ENCODE measurements at places on chromosomes 7 and 10.

GRCh38 chr7:155643804-155644177, 670 bp upstream of the RBM33 start:
- DNase-seq, result no peak

DNA sequence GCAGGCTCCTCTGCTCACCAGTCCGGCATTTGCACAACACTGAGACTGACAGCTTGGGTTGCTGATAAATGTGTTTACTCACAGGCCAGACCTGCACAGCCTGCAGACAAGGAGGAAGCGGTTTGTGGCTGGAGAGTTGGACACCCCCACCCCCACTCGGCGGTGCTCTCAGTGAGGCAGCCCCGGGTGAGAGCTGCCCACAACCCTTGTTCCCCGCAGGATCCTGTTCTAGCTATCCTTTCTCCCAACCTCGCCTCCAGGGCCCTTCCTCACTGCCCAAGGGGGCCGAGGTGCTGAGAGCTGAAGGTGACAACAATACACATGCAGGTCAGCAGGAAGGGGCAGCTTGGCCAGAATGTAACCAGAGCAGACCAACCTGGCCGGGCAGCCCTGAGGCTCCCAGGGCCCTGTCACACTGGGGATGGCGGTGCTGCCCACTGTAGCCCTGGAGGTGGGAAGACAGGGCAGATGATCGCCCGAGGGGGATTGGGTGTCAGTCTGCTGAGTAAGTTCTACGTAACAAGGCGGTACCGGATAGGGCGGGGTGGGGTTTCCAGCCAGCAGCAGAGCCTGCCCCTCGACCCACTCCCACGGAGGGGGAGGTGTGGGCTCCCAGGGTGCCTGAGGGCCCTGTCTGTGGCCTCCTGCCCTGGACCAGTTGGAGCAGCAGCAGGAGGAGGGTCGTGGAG, 2.1 kb upstream of the ADAM8 start:
- no peak for DNase-seq

DNA sequence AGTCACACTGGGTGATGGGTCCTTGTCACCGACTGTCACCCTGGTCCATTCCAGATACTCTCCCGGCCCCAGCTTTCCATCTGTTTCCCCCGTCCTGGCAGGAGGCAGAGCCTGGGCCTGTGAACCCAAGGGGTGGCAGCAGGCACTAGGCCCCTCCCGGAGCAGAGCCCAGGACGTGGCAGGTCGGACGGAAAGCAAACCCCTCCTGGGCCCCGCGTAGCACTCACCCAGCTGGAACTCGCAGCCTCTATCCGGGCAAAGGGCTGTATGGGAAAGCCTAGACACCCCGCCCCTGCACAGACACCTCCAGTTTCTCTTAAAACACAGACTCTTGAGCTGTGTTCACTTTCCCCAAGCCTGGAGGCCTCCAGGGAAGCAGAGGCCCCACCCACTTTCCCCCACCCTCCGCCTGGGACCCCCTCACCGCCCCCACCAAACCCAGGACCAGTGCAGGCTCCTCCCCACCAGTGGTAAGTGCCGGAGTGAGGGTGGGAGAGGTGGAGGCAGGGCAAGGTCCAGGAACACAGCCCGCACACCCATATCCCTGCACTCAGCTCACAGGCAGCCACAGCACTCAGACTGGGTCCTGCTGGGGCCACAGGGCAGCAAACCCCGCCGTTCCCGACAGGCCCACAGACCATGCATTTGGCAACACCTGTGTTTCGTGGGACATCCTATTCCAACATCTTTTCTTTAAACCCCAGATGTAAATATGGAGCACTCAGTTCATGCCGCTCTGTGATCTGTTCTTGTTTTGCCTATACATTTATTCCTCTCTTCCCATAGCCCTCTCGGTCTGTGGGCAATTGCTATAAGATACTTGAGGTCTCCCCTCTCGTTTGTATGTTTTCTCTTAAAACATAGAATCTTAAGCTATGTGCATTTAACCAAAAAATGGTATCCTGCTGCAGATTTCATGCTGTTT, 98.2 kb upstream of the PDGFA start:
- no peak for DNase-seq

GRCh38 chr10:125788156-125789034, 12.8 kb upstream of the MMP21 start:
- no peak for DNase-seq

DNA sequence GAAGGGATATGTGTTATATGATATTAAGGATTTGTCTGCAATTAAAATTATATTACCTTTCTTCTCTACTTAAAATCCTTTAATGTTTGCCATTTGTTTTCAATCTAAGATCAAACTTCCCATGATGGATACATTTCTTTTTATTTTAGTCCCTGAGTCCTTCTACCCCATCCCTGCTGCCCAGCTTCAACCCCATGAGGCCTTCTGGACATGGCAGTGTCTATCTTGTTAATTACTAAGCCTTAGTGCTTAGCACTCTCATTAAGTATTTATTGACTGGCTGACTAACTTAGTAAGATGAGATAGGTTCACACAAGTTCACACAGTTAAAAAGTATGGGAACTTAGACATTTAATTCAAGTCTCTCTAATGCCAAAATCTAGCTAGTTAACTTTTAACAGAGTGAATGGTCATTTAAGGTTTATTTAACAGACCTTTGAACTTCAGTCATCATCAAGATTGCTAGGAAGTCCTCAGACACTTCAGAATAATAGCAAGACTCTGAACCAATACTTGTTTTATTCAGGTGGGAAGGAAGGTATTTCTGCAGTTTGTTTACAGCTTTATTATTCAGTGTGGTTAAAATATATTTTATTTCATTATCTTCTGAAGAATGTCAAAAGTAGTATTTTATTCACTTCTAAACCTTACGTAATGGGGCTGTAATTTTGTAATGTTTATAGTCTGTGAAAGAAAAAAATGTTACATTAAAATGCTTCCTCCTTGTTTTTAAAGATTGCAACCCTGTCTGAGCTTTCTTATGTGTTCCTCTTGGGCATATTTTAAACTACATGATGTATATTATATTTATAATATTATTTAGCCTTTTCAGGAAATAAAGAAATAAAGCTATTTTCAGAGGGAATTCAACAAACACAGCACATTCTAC, 848.9 kb downstream of the REEP3 start:
- no peak for DNase-seq

DNA sequence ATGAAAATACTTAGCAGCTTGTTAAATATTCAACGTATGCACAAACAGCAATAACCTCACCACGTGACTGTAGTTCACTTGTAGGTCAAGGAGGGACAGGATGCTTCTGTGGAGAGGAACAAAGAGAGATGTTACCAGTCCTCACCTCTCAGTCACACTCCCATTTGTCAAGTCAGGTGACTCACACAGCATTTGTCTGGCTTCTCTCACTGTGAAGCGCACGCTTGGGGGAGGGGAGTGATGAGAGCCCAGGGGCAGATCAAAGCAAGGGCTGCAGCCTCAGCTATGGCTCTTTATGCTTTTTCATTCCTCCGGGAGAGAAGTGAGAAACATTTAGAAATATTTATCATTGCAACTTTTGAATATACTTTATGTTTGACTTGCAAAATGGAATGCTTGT, 2.9 kb upstream of the RBM20 start:
- DNase-seq, result no peak

GRCh38 chr7:25009257-25009656, 29.3 kb upstream of the OSBPL3 start:
- no peak for DNase-seq

- DNase-seq, result no peak
Observed at GRCh38 chr7:29119538-29119937, 26.8 kb downstream of the CPVL start.

GRCh38 chr7:112881-113280, 79.5 kb upstream of the FAM20C start:
- DNase-seq, result no peak

- no peak for DNase-seq
Observed at GRCh38 chr10:1058017-1058416, 1.8 kb downstream of the WDR37 start.

DNA sequence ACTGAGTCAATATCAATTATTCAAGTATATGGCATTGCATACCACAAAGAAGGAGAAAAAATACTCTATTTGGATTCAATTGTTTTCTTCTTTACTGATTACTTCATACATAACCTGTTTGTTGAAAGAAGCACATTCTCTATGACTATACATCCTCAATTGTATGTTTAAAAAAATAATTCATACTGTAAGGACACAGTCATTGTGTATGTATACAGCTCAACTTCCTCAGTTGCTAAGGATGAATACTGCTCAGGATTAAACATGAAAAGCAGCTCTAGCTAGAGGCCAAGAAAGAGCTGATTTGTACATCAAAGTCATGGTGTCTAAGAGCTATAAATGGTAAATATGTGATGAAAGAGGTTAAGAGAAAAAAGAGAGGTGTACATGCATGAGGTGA, 15.8 kb upstream of the BPGM start:
- no peak for DNase-seq

GRCh38 chr10:7846591-7846990, 28.3 kb downstream of the TAF3 start:
- DNase-seq, result no peak

DNA sequence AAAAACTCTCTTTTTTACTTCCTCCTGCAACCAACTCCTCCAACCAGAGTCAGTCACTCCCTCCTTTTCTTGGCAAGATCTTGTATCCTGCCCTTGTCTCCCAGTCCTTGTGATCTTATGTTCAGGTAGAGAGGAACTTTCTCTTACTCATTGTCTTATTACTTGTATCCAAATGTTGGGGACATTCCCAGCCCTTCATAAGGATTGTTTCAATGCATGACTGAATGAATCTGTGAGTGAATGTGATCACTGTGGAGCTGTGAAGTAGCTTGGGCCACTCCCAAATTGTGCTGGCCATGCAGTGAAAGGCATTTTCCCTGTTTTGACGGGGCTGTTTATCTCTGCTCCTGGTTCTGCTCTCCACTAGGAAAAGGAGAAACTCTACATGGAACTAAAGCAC, 93.7 kb downstream of the CFAP58 start:
- no peak for DNase-seq

- no peak for DNase-seq
Observed at GRCh38 chr10:93718937-93719725, 16.7 kb upstream of the FRA10AC1 start.

DNA sequence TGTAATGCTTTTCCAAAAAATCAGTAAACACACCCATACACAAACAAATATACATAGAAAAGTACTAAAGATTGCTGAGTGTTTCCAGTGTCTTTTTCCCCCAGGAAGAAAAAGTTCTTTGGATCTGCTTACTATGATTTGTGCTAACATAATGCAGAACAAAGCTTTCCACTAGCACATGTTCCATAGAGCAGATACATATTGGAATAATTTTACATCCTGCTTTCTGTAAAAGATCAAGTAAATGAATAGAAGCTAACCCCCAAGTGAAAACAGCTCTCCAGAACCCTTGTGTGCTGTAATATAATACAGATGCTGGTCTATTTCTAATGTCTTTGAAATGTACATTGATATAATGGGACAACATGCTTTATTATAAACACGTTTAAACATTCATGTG, 125.5 kb downstream of the PON1 start:
- DNase-seq, result no peak

DNA sequence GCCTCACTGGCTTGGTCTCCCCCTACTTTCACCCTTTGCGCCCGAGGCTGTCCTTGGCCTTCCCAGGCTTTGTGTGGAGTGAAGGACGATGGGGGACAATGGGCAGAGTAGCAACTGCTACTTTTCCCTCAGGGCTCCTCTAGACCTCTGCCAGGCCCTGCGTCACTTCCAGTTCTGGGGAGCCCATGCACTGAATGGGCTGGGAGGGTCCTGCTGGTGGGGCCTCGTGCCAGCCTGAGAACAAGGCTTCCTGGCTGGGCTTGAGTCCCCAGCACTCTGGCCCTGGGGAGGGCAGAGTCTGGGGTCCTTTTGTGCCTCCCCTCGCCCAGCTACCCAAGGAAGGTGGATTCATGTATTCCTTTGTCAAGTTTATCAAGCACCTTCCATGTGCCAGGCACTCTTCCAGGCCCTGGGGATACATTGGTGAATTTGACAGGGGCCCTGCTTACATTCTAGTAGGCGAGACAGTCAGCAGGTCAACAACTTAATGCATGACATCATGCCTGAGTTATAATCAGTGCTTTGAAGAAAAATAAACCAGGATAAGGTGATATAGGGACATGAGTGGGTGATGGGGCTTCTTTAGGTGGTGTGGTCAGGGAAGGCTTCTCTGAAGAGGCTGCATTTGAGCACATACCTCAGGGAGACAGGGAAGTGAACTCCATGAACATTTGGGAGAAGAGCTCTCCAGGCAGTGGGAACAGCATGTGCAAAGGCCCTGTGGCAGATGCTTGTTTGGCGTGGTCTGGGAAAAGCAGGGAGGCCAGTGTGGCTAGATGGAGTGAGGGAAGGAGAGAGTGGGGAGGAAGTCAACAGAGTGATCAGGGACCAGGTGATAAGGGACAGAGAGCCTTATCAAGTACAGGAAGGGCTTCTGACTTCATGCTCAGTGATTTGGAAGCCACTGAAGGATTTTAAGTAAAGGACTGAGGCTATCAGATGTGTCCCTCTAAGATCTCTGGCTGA, 14.1 kb downstream of the ZMIZ1 start:
- no peak for DNase-seq
